ENCODE measurements at places on chromosomes 1 and 21.

GRCh38 chr1:151221616-151222015 is 23.3 kb downstream of the PIP5K1A start:
- no peak for DNase-seq

GRCh38 chr1:219965285-219966070 is 37.1 kb upstream of the SLC30A10 start:
- no peak for DNase-seq

DNA sequence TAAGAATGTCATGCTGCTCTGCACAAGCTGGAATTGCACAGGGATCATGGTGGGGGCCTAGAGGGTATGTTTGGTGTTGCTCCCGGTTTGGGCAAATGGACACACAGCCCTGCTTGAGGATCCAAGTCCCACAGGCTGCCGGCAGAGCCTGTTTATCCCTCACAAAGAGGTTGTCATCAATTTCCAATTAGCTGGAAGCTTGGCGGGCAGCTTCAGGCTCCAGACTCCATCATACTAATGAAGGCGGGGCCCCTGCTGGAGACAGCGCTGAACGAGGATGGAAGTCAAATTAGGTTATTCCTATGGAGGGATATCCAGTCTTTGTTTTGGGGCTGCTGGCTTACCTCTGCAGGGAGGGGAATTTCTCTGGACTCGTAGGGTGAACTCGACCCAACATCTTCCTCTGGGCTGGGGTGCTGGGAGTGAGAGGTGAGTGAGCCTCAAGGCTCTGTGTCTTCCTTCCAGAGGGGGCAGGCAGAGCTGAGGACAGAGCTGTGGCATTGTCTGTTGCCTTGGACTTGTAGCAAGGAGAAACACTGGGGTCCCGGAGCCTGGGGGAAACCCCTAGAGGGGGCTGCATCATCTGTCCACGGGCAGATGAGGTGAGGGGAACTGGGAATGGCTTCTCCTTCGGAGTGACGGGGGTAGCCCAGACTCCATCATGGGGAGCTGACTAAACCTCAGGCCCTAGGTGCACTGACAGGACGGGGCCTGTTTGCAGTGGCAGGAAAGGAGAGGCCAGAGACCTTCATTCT is 24.9 kb upstream of the PARP1 start:
- no peak for DNase-seq

DNA sequence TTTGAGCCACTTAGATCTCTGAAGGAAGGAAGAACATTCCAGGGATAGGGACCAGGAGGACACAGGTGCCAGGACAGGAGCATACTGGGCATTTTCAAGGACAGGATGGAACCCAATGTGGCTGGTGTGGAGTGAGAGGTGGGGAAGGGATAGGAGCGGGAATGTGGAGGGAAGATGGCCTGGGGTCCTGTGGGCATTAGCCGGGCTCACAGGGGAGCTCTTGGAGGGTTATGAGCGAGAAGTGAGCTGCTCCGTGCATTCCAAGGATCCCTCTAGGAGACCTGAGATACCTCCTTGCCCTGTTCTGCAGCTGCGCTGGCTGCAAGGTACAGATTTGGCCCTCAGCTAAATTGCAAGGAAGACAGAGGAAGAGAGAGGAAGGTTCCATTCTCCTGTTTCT is 87.5 kb downstream of the IER5 start:
- DNase-seq: no peak

DNA sequence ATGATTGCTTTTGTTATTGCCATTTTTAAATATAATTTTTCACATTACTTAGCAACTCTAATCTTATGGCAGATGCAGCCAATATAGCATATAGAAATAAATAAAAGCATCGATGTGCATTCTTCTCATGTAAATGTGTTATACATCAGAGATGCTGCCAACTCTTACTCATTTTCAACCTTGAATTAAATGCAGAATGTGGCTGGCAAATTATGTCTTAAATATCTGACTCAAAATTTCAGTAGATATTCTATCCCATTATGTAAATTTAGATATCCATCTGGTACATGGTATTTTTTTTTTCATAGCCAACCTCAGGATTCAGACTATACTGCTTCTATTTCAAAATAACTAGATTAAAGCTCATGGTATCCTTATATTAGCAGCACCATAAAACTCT is 916.7 kb upstream of the TMPRSS15 start:
- no peak for DNase-seq

GRCh38 chr21:34022627-34023335 is 50.6 kb upstream of the MRPS6 start:
- DNase-seq: peak; percentile 47

- DNase-seq: no peak
Measured at GRCh38 chr1:161032409-161032808, 6.4 kb downstream of the TSTD1 start.

GRCh38 chr1:234823191-234824176 is 213.5 kb upstream of the IRF2BP2 start:
- peak; percentile 80 for DNase-seq

- no peak for DNase-seq
Measured at GRCh38 chr1:18923756-18924211, 21.4 kb upstream of the ALDH4A1 start.

DNA sequence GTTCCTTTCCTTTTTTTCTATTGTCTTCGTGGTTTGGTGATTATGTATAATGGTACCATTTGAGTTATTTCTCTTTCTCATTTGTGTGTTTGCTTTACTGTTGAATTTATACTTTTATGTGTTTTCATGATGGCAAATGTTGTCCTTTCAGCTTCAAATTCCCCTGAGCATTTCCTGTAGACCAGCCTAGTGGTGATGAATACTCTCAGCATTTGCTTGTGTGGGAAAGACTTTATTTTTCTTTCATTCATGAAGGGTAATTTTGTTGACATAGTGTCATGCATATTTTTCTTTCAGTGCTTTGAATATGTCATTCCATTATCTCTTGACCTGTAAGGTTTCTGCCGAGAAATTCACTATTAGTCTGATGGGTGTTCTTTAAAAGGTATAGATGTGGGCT is 166.6 kb upstream of the GORAB start:
- DNase-seq: no peak
